Eye (tissue), 1 donor: ENCODE measurements at places on chromosomes 7 and 10.
A peak's percentile ranks its signal among the peaks of the same experiment; 100 is the strongest.

- DNase-seq = no peak
These were observed 237.8 kb upstream of the GALNT17 start for GRCh38 chr7:70893971-70894715.

GRCh38 chr10:92929896-92930295 is 81.6 kb downstream of the EXOC6 start:
- no peak for DNase-seq

DNA sequence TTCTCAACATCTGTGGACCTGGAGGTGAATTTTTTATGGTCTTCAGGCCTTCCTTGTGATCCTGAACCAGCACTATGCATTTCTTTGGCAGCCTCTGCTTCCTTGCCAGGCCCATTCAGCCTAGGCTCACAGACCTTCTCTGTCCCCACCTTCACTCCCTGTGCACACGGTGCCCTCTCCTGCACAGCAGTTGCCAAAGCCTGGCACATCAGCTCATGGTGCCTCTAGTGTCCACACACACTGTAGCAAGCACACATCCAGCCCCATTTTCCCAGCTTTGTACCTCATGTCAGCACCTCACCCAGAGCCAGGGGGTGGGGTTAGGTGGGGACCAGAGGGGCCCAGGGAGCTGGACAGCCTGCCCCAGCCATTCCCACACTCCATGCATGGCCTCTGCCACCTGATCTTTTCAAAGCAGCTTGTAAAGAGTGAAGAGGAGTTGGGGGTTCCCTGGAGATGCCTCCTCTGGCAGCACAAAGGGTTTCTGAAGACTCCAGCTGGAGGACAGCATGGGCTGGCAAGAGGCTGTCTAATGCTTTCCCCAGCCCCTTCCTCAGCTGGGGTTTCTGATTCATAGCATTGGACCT is 57.9 kb upstream of the TMEM72 start:
- no peak for DNase-seq

DNA sequence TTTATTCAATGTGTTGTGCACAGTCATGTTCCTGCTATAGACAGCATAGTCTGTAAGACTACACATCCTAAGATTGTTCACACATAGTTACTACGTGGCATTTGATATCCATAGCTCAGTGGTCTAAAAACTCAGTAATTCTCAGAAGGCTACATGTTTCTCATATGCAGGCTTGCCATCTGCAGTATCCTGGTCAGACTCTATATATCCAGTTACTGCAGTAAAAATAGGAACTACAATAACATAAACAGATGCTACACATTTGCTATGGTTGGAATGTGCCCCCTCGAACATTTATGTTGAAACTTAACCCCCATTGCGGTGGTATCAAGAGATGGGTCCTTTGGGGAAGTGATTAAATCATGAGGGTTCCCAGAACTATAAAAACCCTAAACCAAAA is 1377.8 kb upstream of the LRRTM3 start:
- no peak for DNase-seq

- DNase-seq = no peak
These were observed 53.6 kb upstream of the NRF1 start for GRCh38 chr7:129557686-129558481.

GRCh38 chr10:60868946-60869345 is 75.0 kb downstream of the RHOBTB1 start:
- no peak for DNase-seq

DNA sequence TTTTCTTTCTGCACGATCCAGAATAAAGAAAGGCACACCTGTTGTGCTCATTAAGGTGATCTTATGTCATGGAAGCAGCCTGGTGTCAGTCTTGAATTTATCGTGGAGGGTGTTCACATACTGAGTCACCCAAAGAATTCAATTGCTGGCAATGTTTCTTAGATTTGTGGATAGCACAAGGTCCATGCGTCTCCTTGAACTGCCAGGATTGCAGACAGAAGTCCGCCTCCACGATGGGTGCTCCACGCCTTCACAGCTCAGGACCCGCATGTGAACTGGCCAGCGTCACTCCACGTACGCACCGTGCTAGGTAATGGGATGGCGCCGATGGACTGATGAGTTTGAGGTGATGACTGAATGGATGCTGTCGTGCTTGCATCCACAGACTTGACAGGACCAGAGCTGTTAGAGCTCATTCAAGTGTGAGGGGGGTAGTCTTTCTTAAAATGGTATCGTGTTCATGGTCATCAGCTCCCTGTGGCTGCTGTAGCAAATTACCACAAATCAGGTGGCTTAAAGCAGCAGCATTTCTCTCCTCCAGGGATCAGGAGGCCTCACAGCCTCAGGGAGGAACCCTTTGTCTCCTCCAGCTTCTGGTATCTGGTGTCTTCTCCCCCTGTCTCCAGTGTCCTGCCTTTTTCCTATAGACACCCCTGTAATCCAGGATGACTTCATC is 65.4 kb upstream of the DNAJB6 start:
- DNase-seq = no peak

- DNase-seq = no peak
These were observed 18.7 kb downstream of the NEURL1 start for GRCh38 chr10:103512166-103512565.

GRCh38 chr10:111811517-111811916 is 372.0 kb downstream of the GPAM start:
- DNase-seq = no peak

DNA sequence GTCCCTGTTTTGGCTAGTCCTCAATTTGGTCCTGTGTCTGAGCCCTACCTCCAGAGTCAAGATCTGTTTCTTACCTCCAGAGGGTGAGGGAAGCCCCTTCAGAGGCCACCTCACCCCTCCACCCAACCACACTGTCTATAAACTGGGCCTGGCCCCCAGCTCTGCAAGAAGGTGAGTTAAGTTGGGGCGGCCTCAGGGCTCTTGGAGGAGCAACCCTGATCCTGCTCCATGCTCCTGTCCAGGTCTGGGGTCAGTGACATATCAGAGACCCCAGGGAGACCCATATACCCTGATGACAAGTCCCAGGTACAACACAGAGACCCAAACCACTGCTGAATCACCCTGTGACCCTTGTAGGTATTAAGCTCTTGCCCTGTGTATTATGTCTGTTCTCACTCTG is 69.5 kb downstream of the MYL10 start:
- no peak for DNase-seq

GRCh38 chr10:30359373-30360206 is 10.5 kb upstream of the MTPAP start:
- DNase-seq = peak; percentile 86

GRCh38 chr7:17374654-17375053 is 76.2 kb downstream of the AHR start:
- DNase-seq = no peak

DNA sequence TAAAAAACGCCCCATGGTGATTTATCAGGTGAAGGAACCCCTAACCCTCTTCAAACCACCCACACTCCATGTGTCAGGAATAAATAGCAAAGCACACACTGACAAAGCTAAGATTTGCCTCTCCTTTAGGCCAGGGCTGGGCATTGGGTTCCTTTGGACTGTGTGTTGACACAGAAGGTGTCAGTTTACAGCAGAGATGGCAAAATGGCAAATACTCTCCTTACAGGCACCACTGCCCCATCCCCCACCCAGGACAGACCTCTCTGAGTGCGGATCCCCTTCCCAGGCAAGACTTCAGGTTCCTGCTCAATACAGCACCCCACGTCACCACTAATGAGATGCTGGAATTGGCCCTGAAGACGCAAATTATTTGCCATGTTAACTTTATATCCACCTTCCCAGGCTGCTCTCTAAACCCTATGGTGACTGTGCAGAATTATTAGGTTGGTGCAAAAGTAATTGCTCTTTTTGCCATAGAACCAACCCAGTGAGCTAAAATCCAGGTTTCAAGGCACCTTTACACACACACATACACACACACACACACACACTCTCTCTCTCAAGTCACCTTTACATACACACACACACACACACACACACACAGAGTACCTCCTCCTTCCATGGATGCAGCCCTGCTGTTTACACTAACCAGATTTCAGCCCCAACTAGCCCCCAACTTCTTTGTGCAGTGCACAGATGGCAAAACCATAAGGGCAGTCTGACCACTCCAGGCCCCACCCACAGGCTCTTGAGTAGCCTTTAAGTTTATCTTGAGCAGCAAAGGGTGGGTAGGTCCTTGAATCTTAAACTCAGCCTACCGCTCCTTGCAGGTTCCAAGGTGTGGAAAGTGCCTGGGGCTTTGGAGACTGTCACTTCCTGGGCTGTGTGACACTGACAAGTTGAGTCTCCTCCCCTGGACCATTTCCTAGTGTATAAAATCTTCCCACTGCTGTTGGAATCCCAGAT is 4.0 kb upstream of the ZCCHC24 start:
- no peak for DNase-seq

DNA sequence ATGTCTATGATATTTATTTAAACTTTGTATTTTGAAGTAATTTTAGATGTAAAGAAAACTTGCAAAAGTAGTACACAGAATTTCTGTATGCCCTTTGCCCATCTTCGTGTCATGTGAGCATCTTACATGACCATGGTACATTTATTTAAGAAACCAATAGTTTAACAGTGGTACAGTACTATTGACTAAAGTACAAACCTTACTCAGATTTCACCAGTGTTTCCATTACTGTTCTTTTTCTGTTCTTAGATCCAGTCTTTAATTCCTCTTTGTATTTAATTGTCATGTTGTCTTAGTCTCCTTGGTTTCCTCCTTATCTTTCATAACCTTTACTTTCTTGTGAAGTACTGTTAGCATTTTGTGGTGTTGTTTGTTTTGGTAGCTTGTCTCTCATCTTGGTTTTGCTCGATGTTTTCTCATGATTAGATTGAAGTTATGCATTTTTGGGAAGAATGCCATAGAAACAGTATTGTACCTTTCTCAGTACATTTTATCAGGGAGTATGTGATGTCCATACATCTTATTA is 24.1 kb downstream of the TAX1BP1 start:
- DNase-seq = no peak

GRCh38 chr10:11602358-11602757 is 9.1 kb downstream of the USP6NL start:
- peak; percentile 12 for DNase-seq

DNA sequence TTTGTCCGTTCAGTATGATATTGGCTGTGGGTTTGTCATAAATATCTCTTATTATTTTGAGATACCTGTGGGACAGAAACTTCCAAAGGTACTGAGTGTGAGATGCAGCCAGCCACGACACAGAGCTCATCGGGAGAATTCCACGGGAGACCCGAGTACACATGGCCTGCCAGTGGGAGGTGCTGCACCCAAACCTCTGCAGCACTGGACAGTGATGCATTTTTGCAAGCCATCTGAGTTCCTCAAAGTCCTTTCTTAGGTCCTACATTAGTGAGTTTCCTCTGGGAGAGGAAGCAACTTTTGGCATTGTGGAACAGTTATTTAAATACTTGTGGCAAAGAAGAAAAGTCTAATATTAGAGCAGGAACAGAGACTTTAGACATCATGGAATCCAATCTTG is 77.5 kb downstream of the ARID5B start:
- DNase-seq = no peak

- no peak for DNase-seq
These were observed 86.4 kb downstream of the NKX6-2 start for GRCh38 chr10:132699411-132700155.

GRCh38 chr7:51328351-51328801 is 11.8 kb upstream of the COBL start:
- DNase-seq = no peak

DNA sequence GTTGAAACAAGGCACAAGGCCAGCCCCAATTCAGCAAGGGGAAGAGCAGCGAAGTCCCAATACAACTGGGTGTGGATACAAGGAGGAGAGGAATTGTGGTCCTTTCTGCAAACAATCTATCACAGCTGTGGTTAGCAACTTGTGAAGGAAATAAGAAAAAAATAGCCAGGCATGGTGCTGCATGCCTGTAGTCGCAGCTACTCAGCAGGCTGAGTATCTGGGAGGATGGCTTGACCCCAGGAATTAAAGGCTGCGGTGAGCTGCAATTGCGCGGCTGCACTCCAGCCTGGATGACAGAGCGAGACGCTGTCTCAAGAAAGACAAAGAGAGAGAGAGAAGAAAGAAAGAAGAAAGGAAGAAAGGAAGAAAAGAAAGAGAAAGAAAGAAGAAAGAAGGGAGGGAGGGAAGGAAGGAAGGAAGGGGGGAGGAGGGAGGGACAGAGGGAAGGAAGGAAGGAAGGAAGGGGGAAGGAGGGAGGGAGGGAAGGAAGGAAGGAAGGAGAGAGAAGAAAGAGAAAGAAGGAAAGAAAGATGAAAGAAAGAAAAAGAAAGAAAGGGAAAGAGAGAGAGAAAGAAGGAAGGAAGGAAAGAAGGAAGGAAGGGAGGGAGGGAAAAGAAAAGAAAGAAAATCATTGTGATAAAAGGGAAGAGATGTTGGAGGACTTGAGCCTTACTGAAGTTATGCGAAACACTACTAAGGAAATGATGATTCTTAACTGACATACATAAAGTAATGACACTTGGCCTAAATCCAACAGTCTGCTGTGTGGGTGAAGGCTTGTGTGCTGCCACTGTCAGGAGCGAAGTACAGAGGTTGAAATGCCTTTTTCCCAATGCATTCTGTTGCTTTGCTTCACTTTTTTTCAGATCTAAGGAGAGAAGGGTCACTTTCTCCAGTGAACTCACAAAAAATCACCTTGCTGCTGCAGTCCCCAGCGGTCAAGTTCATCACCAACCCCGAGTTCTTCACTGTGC is 117.0 kb upstream of the STK17A start:
- DNase-seq = no peak

GRCh38 chr7:5143106-5143505 is 46.9 kb upstream of the WIPI2 start:
- no peak for DNase-seq
